ENCODE measurements at places on chromosomes 12 and 14.

DNA sequence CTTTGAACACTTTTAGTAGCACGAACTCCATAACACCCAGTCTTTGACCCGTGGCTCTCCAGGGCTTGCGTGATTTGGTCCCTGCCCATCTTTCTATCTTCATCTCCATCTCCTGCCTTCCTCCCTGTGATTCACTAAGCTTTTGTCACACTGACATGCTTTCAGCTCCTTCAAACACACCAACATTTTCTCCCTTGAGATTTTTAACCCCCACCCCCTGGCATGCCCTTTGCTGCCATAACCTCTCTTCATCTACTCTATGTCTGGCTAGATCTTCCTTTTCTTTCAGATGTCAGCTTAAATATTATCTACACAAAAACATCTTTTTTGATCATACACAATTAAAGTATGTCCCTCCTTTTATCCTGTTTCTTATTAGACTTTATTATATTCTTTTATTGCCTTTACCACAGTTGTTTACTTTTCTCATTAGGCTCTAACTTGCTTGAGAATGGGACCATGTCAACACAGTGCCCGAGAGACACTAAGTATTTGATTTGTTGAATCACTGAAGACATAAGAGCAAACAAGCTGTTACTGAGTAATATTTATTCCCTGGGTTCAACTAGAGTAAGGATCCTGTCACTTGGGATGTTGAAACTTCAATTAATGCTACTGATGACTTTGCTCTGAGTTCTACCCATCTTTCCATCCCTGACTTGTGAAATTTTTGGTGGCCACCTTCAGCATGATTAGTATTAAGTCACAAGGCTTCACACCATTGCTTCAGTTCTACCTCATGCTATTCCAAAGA, 387.3 kb downstream of the LRIG3 start:
- no peak for DNase-seq

GRCh38 chr12:40144023-40144422, 38.1 kb upstream of the SLC2A13 start:
- no peak for DNase-seq

DNA sequence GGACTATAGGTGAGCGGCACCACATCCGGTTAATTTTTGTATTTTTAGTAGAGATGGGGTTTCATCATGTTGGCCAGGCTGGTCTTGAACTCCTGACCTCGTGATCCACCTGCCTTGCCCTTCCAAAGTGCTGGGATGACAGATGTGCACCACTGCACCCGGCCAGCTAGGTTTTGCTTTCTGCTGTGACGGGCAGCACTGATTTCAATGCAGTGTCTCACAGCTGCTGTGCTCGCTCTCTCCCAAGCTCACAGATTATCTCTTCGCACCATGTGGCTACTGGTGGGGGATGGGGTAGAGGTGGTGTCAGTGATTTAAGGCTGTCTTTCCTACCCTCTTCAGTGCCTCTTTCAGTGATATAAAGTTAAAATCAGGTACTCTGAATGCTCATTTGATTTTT, 909.1 kb downstream of the TRHDE start:
- DNase-seq: peak; percentile 26

DNA sequence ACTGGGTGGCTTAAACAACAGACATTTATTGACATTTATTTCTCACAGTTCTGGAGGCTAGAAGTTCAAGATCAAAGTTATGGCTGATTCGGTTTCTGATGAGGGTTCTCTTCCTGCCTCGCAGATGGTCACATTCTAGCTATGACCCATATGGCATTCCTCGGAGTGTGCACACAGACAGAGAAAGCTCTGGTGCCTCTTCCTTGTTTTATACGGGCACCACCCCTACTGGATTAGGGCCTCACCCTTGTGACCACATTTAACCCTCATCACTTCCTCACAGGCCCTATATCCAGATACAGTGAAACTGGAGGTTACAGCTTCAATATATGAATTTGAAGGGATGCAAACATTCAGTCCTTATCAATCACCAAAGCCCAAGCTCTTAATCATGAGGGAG, 77.0 kb upstream of the OVCH1 start:
- DNase-seq: no peak

GRCh38 chr12:53670308-53670707, 5.6 kb downstream of the ATP5MC2 start:
- DNase-seq: no peak

DNA sequence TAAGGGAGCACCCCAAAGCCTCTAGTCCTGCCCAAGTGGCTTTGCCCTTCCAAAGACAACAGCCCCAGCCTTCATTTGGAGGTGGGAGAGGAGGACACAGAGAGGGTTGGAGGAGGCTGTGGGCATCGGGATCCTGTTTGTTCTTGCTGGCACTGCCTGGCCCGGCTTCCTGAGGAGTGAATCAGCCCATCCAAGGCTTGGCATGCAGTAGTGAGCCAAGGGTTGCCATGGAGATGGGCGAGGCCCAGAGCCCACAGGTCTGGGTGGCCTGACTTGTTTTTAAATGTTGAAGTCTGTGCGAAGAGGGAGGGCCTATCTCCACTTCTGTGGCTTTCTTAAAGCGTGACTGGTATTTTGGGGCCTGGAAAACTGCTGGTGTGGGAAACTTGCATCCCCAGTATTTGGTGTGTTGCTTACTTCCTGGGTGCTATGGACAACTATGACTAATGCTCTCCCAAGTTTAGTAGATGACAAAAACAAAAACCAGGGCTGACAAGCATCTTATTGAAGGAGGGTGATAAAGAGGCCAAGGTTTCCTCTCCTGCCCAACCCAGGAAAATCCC, 15.8 kb downstream of the CD9 start:
- no peak for DNase-seq

- DNase-seq: no peak
These were observed 107.9 kb upstream of the ESRRB start for GRCh38 chr14:76268047-76268431.

- peak; percentile 24 for DNase-seq
These were observed 97.1 kb downstream of the TNFAIP2 start for GRCh38 chr14:103220134-103220981.

DNA sequence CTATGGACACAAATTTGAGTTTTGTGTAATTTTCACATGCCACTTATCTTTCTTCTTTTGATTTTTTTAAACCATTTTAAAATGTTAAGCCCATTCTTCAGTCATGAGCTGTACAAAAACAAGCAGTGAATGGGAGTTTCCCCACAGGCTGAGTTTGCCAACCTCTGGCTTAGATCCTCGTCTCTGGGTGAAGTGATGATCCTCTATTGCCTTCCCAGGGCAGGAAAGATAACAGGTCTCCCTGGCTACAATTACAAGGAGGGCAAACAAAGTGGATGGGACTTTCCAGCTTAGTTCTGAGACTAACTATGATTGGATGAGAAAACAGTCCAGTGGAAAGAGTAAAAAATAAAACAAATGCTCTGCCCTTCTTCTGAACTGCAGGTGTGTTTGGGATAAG, 203.7 kb downstream of the SPTSSA start:
- no peak for DNase-seq

GRCh38 chr14:74648601-74649000, 36.6 kb upstream of the LTBP2 start:
- peak; percentile 37 for DNase-seq

DNA sequence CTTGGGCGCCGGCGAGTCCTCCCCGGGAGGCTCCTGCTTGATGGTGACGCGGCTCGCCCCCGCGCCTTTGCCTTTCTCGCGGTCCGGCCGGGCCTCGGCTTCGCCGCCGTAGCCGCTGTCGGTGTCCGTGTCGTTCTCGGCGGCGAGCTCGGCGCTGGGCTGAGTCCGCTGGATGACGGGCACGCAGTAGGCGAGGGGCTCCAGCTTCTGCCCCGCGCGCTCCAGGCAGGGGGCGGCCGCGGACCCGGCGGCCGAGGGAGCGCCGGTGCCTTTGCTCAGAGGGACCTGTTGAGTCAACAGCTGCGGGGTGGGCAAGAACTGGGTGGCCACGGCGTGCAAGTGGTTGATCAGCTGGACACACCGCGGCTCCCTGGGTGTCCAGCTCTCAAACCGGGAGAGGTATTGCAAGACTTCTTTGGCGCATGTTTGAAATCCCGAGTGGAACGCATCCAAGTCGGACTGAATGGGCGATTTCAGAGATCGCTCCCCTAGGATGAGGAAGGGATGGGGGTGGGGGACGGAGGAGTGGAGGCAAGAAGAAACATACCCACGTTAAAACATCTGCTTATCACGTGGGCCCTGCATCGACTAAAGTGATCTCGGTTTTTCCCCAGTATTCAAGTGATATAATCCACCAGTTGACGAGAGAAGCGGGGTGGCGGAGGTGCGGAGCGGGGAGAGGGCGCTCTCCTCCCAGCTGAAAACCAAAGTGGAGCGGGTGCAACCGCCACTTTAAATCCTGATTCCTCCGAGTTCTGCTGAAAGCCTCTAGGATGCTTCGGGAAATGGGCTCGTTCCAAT, 2.0 kb downstream of the BHLHE41 start:
- DNase-seq: peak; percentile 84

DNA sequence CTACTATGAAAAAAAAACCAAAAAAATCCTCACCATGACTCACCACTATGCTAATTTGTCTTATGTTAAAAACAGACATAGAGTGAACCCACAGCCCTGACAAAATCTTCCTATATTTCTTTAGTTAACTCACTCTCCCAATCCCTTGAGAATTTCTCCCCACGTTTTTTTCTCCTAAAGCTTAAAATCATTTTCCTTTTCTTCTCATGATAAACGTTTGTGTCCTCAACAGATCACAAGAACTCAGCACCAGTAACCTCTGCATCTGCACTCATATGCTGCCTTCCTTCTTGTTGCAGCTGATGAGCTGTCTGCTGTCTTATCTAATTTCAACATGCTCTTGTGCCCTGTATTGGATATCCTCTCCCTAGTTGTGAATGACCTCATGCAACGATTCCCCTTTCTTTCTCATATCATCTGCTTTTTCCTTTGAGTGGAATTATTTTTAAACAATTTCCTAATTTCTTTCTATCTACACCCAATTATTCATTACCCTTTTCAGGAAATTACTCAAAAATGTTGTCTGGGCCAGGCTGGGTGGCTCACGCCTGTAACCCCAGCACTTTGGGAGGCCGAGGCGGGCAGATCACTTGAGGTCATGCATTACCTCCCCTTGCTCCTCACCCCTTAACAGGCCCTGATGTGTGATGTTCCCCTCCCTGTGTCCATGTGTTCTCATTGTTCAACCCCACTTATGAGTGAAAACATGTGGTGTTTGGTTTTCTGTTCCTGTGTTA, 427.5 kb upstream of the MGAT4C start:
- DNase-seq: no peak

- DNase-seq: no peak
These were observed 35.8 kb downstream of the VEZT start for GRCh38 chr12:95253386-95253785.

GRCh38 chr14:24632761-24633160, 1.2 kb downstream of the GZMB start:
- DNase-seq: no peak
